ENCODE measurements at places on chromosomes 6 and 20.

- DNase-seq, result no peak
Measured at GRCh38 chr20:46552460-46553420, 2.3 kb upstream of the OCSTAMP start.

DNA sequence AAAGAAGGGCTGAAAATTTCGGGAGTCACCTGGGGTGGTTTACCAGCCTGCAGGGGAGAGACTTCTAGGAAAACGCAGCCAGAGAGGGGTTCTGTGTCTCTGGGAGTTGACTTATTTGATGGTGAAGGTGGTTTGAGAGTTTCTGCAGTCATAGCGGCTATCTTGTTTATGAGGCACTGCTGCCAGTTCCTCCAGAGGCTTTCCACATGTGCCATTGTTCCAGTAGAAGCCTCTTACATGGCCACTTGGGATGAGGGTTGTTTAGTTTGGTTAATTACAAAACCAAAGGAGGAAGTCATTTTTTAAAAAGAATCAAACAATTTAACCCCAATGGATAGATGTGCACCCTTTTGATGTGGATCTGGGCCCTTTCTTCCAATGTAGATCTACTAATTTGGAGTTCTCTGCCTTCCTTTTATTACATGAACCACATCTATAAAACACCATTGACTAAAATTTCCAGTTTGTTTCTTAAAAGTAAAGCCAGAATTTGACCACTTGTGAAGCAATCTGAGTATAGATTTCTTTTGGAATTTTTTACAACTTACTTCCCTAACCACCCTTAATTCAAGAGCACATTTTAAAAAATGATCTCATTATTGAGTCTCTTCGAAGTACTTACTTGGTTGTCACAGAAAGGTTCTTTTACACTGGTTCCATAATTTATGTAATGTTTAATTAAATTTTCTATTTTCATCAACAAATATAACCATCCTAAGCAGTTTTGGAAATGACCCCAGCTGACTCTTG, 97.6 kb downstream of the TCP11 start:
- no peak for DNase-seq

DNA sequence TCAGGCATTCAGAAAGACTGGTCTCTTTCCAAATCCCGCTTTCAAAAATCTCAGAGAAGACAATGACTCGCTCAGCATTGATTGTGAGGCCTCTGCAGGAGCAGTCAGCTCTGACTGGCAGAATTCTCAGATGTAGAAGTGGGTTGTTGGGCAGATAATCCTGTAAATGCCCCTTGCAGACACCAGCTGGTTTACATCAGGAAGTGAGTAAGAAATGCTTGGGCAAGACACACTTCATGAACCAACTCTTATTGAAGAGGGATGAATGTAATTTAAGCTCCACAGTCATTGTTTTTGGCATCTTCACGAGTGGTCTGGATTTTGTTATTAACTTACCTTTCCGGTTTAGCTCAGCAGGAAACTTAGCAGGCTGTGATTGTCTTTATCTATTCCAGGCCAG, 166.6 kb downstream of the PLCB4 start:
- DNase-seq, result no peak

GRCh38 chr6:107606407-107606806, 116.5 kb downstream of the SOBP start:
- DNase-seq, result no peak

DNA sequence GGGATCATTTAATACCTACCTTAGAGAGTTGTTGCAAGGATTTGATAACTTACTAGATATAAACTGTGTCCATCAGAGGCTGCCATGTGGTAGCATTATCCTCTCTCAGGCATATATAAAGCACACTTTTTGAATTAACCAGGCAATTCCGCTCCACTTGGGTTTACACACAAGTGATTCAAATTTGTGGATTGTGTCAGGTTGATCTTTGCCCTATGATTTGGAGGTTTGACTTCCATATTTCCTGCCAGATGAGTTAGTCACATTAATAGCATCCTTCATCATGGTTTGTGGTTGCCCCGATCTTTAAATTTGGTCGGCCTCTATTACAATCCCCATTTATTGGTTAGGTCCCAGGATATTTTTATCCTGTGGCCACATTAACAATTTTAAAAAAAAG, 44.8 kb upstream of the CTAGE9 start:
- DNase-seq, result no peak

DNA sequence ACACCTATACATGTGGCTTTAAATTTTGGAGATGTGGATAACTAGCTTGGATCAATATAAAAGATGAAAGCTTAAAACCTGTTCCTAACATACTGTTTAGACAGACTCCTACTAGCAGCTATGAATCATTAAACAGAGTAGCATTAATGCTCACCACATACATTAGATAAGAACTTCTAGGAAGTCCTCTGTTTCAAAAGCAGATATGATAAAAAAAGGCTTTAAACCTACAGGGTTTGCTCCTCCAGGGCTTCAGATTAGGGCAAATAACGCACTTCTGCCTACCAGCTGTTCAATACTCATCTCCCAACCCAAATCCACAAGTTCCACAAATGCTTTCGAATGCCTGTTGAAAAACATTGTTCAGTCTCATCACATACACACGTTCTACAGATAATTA, 1.5 kb downstream of the REPS1 start:
- no peak for DNase-seq

GRCh38 chr6:166119116-166119911, 48.3 kb downstream of the TBXT start:
- no peak for DNase-seq

- DNase-seq, result peak; percentile 8
Measured at GRCh38 chr6:152338335-152339125, 298.6 kb downstream of the SYNE1 start.

DNA sequence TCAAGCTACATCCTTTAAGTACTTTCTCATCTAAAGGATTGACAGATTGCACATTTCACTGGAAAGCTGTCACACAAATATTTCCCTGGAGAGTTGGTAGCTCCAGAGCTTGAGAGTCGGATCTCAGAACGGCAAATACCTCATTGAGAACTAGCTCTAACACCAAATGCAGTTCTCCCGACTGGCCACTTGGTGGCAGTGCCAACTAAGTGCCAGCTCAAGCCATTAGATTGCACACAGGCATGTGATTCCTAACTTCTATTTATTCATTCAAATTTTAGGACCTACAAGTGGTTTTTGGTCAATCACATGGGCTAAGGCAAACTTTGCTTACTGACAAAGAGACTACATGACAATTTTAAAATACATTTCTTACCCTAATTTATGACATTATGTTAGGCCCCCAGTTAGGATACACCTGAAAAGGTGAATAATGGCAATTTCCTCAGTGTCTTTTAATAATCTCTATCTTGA, 7.9 kb upstream of the MCHR2 start:
- no peak for DNase-seq

DNA sequence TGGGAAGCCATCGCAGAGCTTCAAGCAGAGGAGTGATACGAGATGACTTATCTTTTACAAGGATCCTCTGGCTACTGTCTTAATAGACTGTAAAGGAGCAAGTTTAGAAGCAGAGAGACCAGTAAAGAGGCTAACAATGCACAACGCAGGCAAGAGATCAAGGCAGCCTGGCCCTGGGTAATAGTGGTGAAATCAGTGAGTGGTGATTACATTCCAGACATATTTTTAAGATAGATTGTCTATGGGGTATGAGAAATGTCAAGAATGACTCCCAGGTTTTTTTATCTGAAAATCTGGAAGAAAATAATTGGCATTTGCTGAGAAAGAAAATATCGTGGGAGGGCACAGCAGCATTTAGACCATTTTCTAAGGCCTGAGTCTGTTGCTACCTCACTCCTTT, 213.6 kb upstream of the HTR1E start:
- no peak for DNase-seq

All from T-helper 22 cell (primary cell).